ENCODE measurements at places on chromosomes 5 and 9.

- no peak for DNase-seq
Observed at GRCh38 chr5:150624334-150625163, 15.9 kb upstream of the SYNPO start.

- DNase-seq = no peak
Observed at GRCh38 chr5:150321211-150321610, 18.5 kb upstream of the ARSI start.

DNA sequence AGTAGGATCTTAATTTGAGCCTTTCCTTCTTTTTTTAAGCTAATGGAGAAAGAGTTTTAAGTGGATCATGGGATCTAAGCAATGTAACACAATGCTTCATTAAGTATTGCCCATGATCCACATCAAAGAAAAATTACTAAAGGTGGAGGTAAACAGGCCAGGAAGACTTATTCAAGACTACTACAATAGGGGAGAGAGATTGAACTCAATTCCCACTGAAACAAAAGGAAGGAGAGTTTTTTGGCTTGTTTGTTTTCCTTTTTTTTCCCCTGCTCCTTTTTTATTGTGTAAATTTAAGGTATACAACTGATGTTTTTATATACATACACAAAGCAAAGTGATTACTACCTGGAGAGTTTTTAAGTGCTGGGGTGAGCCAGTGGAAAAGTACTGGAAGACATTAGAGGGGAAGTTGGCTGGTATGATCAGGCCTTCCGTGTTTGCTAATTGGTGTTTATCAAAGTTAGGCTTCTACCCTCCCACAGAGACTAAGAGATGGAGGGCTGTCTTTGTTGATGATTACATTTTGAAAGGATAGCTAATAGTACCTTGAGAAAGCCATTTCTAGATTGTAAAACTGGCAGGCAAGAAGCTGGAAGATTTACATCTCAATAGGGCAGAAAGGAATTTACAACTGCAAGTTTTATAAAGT is 262.7 kb downstream of the CHSY3 start:
- no peak for DNase-seq

DNA sequence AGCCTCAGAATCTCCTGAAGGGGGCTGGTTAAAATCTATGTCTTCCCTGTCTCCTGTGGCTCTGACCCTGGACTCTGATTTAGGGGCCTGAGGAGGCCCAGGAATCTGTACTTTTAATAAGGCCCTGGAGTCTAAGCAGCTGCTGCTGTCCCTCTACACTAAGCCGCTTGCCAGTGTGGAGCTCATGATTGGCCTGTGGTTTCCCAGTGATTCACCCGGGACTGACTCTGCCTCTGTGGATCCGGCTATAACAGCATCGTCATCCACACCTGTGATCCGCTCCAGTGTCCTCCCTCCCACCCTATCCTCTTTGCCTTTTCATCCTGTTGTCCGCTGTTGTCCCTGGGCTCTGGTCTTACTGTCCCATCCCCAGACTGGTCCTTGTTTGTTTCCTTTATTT is 3.7 kb downstream of the SLC31A2 start:
- no peak for DNase-seq

DNA sequence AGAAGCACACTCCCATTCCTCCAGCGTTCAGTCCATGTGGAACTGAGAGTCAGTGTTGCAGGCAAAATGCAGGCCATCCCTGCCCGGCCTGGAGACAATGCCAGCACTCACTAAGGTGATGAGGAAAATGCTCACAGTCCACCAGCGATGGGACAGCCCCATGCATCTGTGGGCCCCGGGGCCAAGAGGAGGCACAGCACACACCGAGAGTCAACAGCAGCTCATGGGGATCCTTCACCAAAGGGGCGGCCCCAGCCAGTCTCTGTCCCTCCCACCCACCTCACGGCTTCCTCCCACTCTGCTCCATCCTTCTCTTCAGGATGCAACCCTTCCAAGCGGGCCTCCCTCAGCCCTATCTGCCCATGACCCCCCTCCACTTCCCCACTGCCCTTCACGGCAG is 6.2 kb downstream of the SEMA4D start:
- DNase-seq = no peak

DNA sequence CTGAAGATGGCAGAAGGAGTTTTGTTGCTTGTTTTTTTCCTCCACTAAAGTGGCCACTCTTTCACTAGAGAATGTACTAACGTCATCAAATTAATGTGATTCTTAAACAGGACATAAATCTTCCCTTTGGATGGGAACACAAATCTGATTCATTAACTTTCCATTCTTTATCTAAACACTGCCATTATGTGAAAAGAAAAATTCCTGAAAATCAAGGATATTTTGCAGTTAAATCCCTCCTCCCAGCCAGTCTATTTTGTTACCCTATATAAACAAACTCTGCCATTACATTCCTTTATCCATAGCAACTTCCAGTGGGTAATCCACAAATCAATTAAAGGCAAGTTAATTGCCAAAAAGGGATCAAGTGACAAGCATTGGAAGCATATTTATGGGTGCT is 546.5 kb downstream of the PDE4D start:
- no peak for DNase-seq

DNA sequence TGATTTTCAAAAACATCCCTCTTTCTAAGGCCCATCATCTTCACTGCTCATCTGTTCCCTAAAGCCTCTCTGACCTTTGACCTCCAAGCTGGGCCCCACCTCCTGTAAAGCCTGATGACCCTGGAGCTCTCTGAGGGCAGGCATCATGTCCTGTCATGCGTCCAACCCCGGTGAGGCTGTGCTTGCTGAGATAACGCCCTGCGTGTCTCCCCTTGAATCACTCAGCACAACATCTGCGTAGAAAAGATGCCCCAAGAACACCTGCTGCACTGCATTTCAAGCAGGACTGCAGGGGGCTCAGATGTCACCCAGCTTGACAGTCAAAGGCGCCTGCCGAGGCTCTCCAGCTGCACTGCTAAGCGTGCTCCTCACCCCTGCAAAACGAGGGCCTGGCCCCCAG is 78.0 kb downstream of the OTULIN start:
- no peak for DNase-seq

GRCh38 chr5:2579126-2579525 is 172.4 kb downstream of the IRX2 start:
- no peak for DNase-seq

- DNase-seq = no peak
Observed at GRCh38 chr9:98316445-98317133, 61.1 kb upstream of the TBC1D2 start.

GRCh38 chr9:136182850-136183422 is 22.0 kb downstream of the LHX3 start:
- DNase-seq = no peak

- no peak for DNase-seq
Observed at GRCh38 chr9:994005-994404, 17.6 kb downstream of the DMRT3 start.
